ENCODE measurements at places on chromosomes 7 and 10.

GRCh38 chr10:102962267-102962666 is 44.2 kb downstream of the CNNM2 start:
- no peak for DNase-seq

DNA sequence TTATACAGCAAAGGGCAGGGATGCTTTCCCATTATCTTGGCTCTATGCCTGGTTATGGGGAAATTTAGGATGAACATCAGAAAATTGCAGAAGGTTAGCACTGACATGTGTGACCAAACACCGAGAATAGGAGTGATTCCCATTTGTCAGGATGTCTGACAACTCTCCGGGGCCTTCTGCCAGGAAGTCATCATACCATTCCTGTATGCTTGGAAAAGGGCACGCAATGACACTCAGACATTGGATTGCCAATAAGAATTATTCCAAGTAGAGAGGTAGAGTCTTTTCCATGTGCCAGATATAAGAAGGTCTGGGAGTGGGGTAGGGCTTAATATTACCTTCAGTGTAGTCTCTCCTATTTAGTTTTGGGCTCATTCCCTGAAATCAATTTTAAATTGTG is 82.3 kb downstream of the MTPN start:
- no peak for DNase-seq

DNA sequence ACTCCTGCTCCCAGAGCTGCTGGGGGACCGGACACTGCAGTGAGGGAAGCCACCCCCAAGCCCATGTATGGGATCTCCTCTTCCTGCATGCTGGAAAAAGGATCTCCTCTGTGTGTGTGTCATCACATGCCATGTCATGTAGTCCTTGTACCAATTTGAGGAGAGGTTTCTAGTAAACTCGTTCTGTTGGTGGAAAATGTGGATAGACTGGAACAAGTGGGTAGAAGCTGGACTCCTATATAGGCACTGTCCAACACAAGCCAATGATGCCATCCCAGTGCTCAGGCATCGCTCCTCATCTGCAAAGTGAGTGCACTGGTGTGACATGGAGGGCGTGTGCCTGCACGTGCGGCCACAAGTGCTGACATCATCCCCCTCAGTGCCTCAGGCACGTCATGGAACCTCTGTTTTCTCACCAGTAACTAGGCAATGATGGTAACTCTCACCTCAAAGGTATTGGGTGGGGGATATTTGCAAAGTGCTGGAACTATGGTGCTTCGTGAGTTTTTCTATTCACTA is 19.3 kb downstream of the MYO1G start:
- no peak for DNase-seq

- no peak for DNase-seq
Measured at GRCh38 chr10:33321516-33321915, 13.0 kb downstream of the NRP1 start.

- DNase-seq: no peak
Measured at GRCh38 chr7:50731703-50732582, 50.8 kb downstream of the GRB10 start.

GRCh38 chr7:95608359-95609173 is 12.2 kb upstream of the PDK4 start:
- peak; percentile 83 for DNase-seq

DNA sequence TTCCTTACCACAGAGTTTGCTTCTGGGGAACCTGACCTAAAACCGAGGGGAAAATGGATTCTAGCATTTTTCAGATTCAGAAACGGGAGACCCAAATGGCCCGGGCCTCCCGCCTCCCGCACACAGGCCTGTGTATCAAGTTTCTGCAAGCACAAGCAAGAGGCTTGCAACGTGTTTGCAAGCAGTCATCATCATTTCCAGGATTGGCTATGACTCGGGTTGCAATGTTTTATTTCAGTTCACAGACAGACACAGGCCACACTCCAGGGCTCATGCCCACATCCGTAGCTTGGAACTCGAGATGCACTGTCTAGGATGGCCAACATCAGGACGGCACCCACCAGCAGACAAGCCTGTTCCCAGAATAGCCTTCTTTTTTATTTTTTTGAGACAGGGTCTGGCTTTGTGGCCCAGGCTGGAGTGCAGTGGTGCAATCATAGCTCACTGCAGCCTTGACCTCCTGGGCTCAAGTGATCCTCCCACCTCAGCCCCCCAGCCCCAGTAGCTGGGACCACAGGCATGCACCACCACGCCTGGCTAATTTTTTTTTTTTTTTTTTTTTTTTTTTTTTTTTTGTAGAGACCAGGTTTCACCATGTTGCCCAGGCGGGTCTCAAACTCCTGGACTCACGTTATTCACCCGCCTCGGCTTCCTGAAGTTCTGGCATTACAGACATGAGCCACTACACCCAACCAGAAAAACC is 68.1 kb upstream of the FOXK1 start:
- no peak for DNase-seq

- DNase-seq: no peak
Measured at GRCh38 chr10:3756360-3756740, 28.7 kb downstream of the KLF6 start.

GRCh38 chr7:114799628-114800028 is 122.3 kb upstream of the MDFIC start:
- DNase-seq: no peak

DNA sequence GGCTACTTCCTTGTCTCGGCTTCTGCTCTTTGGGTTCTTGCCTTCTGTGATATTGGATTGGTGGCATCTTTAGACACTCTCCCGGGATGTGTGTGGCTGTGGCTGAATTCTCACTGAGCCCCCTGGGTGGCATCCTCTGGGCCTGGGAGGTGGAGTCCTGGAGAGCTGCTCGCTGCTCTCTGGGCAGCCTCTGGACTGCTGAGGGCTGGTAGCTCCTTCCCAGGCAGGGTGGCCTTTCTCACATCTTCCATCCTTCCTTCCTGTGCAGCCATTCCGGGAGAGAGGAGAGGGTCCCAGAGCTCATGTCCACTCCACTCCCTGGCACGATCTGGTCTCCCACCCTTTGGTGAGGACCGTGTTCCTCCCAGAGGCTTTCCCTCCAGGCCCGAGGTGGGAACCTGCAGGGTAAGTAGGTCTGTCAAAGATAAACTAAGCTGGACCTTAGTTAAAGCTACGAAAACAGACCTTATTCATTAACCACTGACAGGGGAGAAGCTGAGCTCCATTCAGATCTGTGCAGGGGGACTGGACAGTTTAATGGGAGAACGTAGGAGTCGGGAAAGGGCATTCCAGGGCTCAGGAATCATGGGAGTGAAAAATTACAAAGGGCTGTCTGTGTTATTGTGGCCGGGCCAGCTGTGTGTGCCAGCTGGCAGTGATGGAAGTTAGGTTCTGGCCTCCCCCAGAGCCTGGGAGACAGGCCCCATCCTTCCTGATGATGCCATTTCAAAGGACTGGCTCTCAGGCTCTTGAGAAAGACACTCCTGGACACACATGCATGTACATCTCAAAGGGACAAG is 8.7 kb downstream of the ATP6V0E2 start:
- DNase-seq: peak; percentile 44

DNA sequence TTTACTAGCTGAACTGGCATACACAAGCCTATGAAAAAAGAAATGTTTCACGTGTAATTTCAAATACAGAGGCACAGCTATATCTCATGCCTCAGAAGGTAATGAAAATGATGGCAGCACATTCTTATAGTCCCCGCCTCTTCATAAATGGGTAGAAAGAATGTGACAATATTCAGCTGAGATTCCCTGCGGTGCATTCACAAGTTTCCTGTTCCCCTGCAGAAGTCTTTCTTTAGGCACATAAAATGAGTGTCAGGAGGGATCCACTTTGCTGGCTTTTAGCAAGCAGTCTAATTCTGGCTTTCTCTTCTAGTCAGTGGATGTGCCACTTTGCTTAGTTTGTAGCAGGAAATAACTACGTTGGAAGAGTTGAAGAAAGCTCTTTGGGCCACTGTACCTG is 56.1 kb downstream of the DGKB start:
- DNase-seq: no peak

GRCh38 chr10:130200179-130201042 is 64.2 kb downstream of the GLRX3 start:
- DNase-seq: no peak

DNA sequence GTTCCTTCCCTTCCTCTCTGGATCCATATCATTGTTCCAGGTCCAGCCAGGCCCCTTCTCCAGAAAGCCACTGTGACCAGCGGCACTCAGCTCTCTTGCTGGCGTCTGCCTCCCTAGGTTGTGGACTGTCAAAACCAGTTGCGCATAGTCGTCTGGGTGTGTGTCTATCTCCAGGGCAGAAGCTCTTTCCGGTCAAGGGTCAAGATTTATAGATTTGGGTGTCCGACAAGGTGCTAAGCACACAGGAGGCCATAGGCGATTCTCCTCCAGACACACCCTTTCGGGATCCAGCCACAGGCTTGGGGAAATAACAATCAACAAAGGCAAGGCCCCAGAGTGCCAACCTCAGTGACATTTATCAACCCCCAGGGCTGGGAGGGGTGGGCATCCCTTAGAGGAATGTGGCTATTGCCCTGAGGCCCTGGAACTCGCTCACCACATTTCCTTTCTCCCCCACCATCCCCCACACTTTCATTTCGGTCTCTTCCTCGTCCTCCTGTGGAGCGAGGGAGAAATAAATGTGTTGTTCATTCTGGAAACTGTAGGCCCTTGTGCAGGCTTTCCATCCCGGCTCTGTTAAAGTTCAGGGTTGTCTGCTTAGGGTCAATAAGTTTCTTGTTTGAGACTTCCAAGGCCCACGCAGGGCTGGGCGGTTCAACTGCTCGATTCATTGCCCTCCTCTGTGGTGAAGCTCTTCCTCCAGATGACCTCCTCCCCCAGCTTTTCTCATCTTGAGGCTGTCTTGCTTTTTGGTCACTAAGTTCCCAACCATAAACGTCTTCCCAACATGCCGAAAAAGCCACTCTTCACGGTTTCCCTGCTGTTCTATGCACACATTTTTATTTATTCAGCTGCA is 57.9 kb downstream of the AFAP1L2 start:
- DNase-seq: no peak

- peak; percentile 85 for DNase-seq
Measured at GRCh38 chr10:119205894-119206602, 1.3 kb upstream of the GRK5 start.

- DNase-seq: no peak
Measured at GRCh38 chr7:28419716-28420115, 7.4 kb downstream of the CREB5 start.

- DNase-seq: no peak
Measured at GRCh38 chr10:43075612-43076003, 1.3 kb upstream of the RET start.

- no peak for DNase-seq
Measured at GRCh38 chr7:40800771-40801170, 666.0 kb downstream of the SUGCT start.

DNA sequence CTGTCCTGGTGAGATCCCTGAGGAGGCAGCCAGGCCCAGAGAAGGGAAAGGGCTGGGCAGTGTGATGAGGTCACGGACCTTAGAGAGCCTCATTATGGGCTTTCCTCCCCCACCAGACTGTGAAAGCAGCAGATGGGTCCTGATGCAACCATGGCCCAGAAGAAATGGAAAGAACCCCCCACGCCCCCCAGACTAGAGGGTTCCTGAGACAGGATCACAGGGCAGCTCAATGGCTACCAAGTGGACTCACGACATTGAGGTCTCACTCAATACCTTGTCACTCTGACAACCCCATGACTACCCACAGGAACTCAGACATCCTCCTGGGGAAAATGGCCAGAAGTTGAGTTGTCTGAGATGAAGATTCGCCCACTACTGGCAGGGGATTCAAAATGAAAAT is 36.7 kb downstream of the FAM241B start:
- no peak for DNase-seq

GRCh38 chr7:98617960-98618418 is 904 bp downstream of the NPTX2 start:
- DNase-seq: no peak

All from natural killer cell treated with Interleukin-12 subunit alpha and Interleukin-12 subunit beta and Interleukin-15 and Interleukin-18, amount 100 ng/mL, for 72 hours (primary cell).